Liver (tissue), 10 donors: ENCODE measurements at places on chromosomes 13 and 19. TPM values are rescaled to one million over a fixed set of nuclear protein-coding genes. Genes with fewer than 3 reads are reported as not detected.

- no peak for DNase-seq
Observed at GRCh38 chr13:28316836-28317235, 178.1 kb downstream of the FLT1 start.

- DNase-seq = no peak
Observed at GRCh38 chr13:101297794-101298193, 118.5 kb downstream of the NALCN start.

DNA sequence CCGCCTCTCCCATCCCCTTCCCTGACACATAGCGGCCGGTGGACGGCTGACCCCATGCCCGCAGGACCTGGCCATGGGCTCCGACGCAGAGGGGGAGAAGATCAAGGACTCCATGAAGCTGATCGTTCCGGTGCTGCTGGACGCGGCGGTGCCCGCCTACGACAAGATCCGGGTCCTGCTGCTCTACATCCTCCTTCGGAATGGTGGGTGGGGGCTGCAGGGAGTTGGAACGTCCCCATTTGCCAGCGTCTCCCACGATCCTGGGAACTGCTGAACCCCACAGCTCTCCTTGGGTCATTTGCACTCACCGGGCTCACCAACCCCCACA is 7.6 kb downstream of the STXBP2 start:
- DNase-seq = no peak

The ATP1A3 gene
- total RNA-seq = 0.08 TPM

DNA sequence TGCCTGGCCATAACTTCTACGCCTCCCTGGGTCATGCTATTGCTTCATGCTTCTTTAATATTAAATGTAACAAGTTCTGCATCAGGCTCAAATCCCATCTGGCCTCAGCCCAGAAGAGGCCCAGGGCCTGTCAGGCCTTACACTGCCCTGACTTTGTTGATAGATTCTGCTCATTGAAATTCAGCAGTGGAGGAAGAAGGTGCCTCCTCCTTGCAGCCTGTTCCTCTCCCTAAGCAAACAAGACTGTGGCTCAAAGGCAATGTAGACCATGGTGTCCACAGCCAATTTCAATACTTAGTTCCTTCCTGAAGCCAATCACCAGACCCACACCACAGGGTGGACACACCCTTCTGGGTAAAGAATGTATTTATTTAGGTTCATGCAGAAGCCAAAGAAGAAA is 59.4 kb downstream of the LACC1 start:
- DNase-seq = no peak

- no peak for DNase-seq
Observed at GRCh38 chr13:68234274-68234673, 1004.1 kb upstream of the PCDH9 start.
